HS-5 (cell line): ENCODE measurements at places on chromosomes 5 and 9.

GRCh38 chr9:70013598-70014196 lies 30.0 kb upstream of the MAMDC2 start:
- DNase-seq: peak; percentile 48

- peak; percentile 56 for DNase-seq
Measured at GRCh38 chr5:65721050-65721719, 724 bp downstream of the SGTB start.

GRCh38 chr5:6744841-6745705 lies 31.8 kb downstream of the TENT4A start:
- DNase-seq: no peak

DNA sequence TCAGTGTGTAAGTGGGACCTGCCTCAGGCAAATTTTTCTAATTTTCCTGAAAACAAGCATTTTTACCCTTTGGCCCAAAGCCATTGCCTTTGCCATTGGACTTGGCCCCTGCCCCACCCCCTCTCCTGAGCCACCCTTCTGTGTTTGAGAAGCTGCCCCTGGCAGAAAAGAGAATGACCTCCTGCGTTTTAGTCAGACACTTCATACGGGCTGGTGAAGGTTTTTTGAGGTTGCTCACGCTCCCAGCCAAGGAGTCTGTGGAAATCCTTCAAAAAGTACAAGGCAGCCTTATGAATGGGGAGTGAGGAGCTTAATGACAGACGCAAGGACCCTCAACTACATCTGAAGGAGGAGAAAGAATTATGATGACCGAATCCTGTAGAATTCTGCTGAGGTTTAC lies 308.9 kb downstream of the SLIT3 start:
- DNase-seq: no peak

- no peak for DNase-seq
Measured at GRCh38 chr9:8579661-8580060, 780.1 kb upstream of the DMAC1 start.

DNA sequence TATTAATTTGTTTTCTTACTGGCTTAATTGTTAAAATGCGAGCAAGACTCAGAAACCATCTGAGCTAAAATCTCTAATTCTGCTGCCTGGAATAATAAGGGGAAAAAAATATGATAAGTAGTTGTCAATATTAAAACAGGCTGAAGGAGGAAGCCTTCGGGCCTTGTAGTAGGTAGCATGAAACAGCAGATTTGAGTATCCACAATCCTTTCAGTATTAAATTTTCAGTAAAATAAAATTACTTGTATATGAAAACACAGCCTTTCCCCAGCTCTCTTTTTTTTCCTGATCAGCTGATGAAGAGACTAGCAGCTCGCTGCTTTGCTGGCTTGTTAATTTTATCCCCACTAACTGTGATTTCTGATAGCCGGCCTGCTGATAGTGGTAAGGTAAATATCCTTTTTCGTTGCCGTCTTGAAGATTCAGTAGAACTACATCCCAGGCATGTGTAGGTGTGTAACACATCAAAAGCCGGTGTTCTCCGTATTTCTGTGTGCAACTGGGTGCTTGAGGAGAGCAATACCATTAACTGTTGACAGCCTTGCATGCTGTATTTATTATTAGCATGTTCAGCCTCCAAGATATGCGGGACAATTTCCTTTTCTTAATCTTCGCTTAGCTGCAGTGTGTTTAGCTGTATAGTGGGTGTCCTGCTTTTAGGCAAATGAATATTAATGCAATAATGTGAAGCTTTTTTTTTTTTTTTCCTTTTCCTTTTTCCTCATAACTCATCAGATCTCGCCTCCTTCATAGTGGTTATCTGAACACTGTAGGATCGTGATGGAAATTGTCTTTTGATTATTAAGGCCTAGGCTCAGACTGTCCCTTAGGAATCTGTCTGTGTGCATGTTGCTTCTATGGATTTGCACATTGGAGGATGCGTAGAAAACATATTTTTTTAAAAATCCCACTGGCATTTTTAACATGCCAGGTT lies 144.6 kb downstream of the SMARCA2 start:
- DNase-seq: no peak

DNA sequence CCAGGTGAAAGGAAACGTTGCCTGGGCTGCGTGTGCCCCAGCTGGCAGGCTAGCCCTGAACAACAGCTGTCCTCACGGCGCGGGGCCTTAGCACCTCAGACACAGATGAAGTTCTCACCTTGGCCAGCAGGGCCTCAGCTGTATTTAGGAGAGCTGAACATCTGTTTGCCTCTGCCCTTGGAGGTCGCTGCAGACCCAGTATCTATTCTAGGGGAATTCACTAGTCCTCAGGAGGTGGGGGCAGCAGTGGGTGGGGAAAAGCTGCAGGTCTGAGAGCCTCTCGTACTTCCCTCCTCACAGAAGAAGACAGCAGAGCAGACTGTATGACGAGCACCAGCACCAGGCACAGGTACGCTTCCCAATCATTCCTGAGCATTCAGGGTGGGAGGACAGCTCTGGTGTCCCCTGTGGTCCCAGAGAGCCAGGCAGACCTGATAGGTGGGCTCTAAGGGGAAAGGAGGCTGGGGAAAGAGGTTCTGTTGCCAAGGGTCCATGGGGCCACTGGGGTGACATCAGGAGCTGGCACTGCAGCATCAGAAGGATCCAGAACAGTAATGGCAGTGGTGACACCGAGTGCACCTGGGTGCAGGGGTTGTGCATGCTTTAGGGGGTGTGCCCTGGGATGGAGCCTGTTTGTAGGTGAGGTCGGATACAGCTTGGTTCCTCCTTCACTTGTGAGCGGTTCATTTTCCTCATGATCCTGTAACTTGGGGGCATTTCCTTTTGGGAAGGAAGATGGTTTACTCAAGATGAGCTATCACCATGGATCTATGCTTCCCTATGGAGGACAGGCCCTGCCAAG lies 13.8 kb downstream of the CD74 start:
- DNase-seq: no peak

GRCh38 chr9:97397220-97397619 lies 14.7 kb upstream of the TDRD7 start:
- no peak for DNase-seq

- DNase-seq: no peak
Measured at GRCh38 chr5:3343211-3343610, 252.4 kb upstream of the IRX1 start.

DNA sequence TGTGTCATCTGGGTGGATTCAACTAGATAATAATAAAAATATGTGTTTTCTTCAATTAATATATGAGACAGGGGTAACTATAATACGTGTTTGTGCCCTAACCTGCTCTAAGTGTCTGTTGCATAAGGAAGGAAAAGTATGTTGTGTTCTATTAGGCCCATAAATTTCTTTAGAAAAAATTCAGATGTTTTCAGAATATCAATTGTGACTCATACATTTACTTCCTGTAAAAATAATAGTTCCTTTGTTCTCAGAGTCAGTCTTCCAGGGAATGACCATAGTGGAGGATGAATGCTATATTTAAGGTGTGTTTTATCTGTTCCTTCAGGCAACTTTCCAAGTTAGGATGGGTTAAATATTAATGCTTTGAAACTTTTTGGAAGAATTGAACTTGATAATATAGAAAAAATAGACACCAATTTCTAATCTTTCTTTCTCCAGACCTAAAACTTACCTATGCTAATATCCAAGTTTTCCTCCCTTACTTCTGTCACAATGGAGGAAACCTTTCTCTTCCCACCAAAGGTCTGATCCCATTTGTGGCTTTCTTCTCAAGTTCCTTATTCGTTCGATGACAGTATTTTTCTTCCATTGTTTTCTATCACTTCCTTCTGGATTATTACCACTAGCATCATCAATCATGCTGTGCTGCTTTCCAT lies 49.9 kb downstream of the ISL1 start:
- DNase-seq: no peak

- no peak for DNase-seq
Measured at GRCh38 chr5:69211200-69211599, 21.8 kb downstream of the CENPH start.

- no peak for DNase-seq
Measured at GRCh38 chr5:142829801-142830220, 59.6 kb downstream of the ARHGAP26 start.

- no peak for DNase-seq
Measured at GRCh38 chr5:2238732-2239131, 356.0 kb upstream of the IRX4 start.

GRCh38 chr9:87445646-87446045 lies 52.0 kb upstream of the DAPK1 start:
- DNase-seq: no peak
